ENCODE measurements at places on chromosomes 5 and 9. TPM values are rescaled to one million over a fixed set of nuclear protein-coding genes. Genes with fewer than 3 reads are reported as not detected.

DNA sequence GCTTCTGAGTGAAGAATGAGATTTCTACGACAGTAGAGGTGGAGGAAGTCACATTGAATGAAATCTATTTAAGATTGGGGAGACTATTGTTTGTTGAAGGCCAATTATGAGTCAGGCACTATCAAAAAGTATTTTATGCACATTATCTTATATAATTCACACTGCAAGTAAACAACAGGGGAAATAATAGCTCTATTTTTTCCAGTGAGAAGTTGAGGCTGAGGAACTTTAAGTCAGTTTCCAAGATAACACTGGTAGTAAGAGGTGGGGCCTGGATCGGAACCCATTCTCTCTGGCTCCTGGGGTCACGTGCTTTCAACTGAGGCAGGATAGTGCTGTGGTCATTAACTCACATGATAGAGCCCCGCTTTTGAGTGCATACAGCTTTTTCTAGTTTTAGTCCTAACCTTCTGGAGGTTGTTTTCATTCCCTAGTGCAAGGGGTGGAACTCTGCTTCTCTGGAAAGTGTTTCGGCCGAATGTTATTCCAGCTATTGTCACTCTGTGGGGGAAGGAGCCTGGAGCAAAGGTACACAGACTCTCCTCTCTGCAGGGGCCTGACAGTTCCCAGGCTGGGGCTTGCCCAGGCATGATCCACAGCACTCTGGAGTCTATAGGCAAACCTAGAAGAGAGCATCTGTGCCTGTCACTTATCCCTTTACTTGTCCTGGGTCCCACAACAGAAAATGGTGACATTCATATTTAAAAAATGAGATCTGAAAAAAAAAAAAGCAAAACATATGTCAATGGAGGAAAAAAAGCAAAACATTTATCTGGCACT, 352.4 kb upstream of the ACTBL2 start:
- H3K27me3 ChIP-seq: no peaks in the 10 kb centered on the region
- DNase-seq: no peak

DNA sequence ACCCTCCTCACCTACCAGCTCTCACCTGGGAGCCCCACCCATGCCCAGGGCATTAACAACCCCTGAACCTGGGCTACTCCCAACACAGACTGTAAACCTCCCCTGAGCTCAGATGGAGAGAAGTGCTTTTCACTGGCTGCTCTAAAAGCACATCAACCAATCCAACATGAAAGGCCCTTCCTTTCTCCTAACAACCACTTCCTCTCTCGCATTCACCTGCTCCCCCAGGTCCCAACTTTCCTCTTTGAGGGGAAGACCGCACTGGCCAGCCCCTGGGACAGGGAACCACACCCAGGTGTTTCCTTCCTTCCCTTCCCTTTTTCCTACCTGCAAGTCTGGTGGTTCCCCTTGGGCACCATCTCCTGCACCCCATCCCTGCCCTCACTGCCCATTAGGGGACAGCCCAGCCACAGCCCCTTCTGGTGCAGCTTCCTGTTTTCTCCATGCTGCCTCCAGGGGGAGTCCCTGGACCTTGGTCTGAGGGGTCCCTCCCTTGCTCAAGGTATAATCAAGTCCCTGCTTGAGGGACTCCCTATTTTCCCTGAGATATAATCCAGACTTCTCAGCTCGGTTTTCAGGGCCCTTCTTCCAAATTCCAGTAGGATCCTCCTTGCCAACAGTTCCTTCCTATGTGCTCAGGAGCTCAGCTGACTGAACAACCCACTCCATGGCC, 30.5 kb upstream of the DAB2IP start:
- DNase-seq: no peak
- no peak overlapping the region for H3K4me3 ChIP-seq
- no peaks in the 10 kb centered on the region for H3K36me3 ChIP-seq
- peaks cover 5% of the 10 kb centered on the region for H3K4me1 ChIP-seq

DNA sequence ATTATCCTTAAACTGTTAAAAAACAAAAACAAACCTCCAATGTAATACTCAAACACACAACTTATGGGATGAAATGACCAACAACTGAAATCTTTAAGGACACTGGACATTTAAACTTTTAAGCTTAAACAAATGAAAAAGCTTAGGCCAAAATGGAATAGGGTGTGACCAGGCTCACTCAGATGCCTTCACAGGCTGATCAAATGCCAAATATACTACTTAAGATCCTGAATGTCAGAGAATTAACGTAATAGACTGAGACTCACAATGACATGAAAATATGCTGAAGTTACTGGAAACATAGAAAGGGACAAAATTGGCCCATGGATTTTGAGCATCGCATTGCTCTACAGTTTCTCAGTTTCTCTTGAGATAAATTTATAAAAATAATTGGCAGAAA, 286.8 kb downstream of the ADAMTS6 start:
- no peak overlapping the region for H3K4me3 ChIP-seq
- H3K27me3 ChIP-seq: no peaks in the 10 kb centered on the region
- no peak overlapping the region for H3K27ac ChIP-seq
- peaks cover 8% of the 10 kb centered on the region for H3K36me3 ChIP-seq
- DNase-seq: no peak
- H3K4me1 ChIP-seq: peaks cover 8% of the 10 kb centered on the region

The IGIP gene
- 2.6 TPM for total RNA-seq

The SPINK6 gene
- total RNA-seq: not detected

The CCDC187 gene
- 0.47 TPM for total RNA-seq

The C1QTNF2 gene
- 1.8 TPM for total RNA-seq

Data from mesothelial cell of epicardium (in vitro differentiated cells).